ENCODE measurements at places on chromosomes 4 and X. TPM values are rescaled to one million over a fixed set of nuclear protein-coding genes. Genes with fewer than 3 reads are reported as not detected.

The HMGN5 gene
- total RNA-seq = 2.9 TPM

The CA5B gene
- 12.6 TPM for total RNA-seq

The INTS6L gene
- total RNA-seq = 6.9 TPM

The PCDH19 gene
- total RNA-seq = 0.27 TPM

The MAGEA10 gene
- total RNA-seq = not detected

The CXorf65 gene
- not detected for total RNA-seq

The GPRIN3 gene
- total RNA-seq = 34.2 TPM

GRCh38 chr4:3823496-3824341 lies 57.5 kb downstream of the ADRA2C start:
- no peak overlapping the region for H3K4me3 ChIP-seq
- H3K27ac ChIP-seq = no peak overlapping the region
- peaks cover 16% of the 10 kb centered on the region for H3K27me3 ChIP-seq
- no peak for DNase-seq
- H3K4me1 ChIP-seq = peaks cover 9% of the 10 kb centered on the region

- DNase-seq = no peak
- H3K4me3 ChIP-seq = no peak overlapping the region
- no peaks in the 10 kb centered on the region for H3K36me3 ChIP-seq
These were observed 75.9 kb downstream of the AASDH start for GRCh38 chr4:56311299-56311975.
